ENCODE measurements at places on chromosomes 13 and 19.
A peak's percentile ranks its signal among the peaks of the same experiment; 100 is the strongest.

DNA sequence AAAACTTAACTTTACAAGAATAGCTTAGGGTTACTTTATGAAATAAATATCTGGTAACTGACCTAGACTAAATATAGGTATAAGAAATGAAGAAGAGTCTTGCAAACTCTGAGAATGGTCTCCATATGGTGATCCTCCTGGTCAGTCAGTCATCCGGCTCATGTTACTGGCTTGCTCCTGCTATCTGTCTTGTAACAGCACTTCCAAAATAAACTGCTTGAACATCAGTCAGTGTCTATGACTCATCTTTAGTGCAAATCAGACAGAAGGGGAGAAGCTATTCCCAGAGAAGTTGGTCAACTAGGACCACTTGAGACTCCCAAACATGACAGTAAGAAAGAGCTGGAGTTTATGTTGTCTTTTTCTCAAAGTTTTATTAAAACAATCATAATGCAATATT is 1550.9 kb downstream of the PCDH9 start:
- DNase-seq, result no peak

DNA sequence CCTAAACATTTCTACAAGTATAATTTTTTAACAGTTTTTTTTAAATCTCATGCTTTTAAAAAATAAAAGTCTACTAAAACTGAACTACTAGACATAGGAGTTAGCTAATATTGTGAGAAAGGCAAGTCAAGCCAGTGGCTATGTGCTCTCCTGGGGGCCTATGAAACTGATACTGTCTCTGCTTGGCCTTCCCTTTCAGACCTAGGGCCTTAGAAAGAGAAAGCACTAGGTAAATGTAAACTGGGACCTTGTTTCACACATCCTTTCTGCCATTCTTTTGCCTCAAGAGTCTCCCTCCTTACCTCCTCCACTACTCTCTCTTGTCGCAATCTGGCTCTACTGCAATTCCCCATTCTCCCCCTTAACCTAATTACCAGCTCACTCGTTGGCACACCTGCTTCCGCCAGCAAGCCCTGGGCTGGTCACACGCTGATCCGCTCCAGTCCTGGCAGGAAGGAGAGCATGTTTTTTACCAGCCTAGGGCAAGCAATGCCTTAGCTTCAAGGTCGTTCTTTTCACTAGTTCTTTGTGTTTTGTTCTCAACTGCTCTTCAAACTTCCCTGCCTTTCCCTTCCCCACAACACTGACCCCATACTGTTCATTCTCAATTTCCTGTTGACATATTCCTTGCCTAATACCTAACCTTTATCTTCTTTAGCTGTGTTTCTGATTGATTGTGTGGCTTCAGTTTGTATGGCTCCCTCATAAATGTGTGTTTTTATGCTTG is 23.1 kb downstream of the TBC1D4 start:
- no peak for DNase-seq

DNA sequence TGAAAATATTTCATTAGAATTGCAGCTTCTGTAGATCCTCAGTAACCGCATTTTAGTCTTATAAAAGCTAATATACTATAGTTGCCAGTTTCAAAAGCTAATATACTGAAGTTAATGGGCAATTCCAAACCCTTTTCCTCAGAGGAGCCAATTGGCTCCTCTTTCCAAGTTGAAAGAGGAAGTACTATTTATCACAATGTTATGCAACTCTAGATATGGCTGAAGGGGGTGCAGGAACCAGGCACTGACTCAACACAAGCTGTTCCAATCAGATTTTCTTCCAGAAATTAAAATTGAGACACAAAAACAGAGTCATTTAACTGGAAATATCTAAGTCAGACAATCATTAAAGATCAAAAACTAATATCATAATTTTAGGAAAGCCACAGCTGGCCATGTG is 258.9 kb downstream of the PCDH20 start:
- DNase-seq, result no peak

DNA sequence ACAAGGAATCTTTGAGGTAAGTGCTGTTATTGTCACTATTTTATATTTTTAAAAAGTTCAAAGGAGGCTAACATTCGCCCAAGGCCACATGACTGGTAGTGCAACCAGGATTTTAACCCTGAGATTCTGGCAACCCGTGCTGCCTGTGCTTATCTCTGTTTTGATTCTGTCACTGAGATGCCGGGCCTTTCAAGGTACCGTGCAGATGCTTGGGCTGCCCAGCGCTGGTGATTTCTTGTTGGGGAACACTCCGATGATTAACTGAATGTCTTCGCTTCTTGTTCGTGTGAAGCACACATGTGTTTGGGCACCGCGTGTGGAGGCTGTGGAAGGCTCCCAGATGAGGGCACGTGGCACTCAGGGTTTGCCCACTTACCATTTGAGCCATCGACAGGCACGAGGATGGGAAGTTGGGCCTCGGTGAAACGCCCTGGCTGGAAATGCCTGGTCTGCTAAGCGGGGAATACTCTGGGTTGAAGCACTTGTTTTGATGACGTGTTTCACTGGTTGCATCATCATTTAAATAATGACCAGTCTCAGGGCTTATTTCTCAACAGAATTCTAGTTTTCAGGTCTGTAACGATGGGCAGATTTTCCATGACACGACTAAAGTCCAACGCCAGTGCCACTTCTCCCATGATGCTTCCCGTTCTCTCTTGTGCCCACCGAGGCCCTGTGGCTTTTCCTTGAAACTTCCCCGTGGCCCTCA is 392.7 kb downstream of the FGF9 start:
- DNase-seq, result no peak

- DNase-seq, result peak; percentile 22
Observed at GRCh38 chr19:53195265-53195903, 2.2 kb upstream of the ZNF665 start.

DNA sequence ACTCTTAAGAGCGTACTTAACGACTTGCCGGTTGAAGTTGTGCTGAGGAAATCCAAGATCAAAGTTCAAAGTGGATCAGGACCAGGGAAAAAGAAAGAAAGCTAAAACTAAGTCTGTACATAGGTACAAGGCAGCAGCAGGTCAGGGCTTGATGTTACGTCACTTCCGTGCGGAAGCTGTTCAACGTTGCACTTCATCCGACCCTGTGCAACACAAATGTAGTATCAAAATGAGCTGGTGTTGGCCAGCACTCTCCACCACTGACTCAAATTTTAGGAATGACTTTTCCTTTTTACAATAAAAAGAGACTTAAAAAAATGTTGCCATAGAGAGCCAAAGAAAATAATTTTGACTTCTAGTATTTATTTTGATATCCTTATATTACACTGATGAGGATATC is 1315.4 kb downstream of the EFNB2 start:
- no peak for DNase-seq

DNA sequence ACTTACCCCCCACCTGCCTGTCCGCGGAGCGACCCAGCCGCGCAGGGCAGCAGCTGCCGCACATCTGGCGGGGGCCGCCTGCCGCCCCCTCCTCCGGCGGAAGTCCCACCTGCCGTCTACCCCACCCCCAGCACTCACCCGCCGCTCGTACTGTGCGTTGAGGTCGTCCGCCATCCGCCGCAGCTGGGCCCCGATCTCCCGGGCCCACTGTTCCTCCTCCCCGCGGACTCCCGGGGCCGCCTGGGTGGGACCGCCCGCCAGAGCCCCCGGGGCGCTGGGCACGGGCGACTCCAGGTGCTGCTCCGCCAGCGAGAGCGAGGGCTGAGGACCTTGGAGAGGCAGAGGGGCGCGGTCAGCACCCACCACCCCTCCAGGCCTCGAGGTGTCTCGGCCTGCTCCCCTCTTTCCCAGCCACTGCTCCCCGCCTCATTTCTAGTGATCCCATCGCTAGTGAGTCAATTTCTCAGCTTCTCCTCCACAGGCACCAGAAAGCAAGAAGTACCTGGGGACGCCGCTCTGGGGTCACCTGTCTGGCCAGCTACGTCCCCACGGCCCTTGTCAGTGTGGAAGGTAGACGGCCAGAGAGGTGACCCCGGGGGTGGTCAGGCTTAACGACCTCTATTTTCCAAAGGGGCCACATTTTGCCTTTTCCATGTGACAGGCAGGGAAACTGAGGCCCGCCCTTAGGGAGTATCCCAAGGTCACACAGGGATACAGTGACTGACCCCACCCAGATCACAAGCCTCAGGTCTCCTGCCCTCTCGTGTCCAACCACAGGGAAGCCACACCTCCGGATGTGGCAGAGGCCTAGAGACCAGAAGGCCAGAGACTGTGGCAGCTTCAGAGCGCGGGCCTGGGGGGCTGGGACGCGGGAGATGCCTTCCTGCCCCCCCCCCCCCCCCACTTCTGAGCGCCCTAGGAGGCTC is 4.3 kb downstream of the BBC3 start:
- peak; percentile 64 for DNase-seq

GRCh38 chr13:67299751-67300150 is 69.6 kb upstream of the PCDH9 start:
- DNase-seq, result no peak

- no peak for DNase-seq
Observed at GRCh38 chr19:10105509-10106099, 558 bp upstream of the PPAN start.

DNA sequence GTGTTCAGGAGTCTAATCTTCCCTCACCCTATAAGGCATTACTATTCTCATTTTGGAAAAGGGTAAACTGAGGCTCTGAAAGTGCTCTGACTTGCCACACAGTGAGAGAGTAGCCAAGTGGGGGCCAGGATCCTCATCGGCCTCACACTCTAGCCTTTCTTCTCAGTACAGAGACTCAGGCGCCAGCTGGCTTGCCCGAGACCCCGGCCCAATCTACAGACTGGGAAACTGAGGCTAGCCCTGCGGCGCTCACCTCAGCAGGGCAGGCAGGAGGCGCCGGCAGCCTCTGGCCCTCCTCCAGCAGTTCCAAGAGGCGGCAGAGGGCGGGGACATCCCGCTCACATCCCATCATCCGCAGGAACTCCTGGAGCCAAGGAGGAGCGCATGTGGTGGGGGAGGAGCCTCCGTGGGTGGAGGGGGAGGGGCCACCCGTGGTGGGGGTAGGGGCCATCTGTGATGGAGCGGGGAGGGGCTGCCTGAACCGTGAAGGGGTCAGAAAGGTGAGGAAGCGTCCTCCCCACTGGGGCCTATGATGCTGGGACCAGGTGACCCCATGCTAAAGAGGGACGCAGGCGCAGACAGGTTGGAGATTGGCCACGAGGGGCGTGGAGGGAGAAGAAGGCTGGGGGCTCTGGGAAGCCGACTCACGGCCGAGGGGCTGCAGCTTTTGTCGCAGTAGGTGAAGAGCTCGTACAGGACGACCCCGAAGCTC is 8.7 kb upstream of the INSL3 start:
- peak; percentile 32 for DNase-seq

GRCh38 chr19:33677745-33678426 is 56.1 kb downstream of the CHST8 start:
- no peak for DNase-seq

DNA sequence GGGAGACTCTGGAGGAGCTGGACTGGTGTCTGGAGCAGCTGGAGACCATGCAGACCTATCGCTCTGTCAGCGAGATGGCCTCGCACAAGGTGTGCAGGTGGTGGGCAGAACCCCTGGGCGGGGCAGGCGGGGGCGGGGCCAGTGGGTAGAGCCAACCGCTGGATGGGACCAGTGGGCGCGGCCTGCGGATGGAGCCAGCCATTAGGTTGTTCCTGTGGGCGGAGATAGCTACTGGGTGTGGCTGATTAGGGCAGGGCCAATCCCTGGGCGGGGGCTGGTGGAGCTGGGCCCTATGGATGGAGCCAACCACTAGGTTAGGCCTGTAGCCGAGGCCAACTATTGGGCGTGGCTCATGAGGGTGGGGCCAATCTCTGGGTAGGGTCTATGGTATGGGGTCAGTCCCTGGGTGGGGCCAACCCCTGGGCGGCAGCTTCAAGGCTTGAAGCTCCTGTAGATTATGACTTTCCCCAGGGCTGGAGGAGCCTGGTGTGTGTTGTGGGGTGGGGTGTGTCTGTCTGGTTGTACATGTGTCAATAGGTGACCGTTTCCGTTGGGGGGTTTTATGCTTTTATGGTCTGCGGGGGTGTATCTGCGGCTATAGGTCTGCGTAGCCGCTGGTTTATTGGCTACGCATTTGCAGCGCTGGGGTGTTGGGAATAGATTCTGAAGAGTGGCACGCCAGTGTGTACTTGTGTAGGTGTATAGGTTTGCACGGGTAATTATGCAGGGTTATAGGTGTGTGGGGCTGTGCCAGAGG is 30.7 kb downstream of the PDE4A start:
- DNase-seq, result no peak

DNA sequence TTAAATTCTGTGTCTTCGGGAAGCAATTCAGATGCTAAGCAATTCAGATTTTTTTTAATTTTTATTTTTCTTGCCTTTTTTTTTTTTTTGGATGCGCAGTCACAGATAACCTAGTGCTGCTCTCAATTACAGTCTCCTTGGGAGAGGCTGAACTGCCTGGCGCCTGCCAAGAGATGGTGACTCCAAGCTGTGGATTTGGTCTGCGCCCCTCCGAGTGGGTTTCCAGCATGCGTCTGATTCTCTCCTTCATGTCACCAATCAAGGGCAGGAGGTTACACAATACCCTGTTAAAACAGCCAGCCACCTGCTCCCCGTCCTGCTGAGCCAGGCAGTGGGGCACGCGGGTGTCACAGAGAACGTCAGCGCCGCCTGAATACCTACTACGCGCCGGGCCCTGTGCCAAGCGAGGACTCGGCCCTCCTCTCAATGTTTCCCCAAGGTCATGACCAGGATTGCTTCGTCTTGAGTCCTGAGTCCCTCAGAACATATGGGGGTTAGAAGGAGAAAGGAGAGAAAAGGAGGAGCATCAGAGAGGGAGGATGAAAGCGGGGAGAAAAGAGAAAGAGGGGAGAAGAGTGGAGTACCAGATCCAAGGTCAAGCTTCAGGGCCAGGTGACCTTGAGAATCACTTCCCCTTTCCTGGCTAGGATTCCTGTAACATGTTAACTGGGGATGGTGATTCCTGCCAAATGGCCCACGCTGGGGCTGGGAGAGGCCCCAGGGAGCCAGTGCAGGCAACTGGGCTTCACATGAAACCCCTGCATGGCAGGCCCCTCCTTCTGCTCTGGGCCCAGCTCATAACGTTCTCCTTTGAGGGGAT is 213.6 kb downstream of the URI1 start:
- DNase-seq, result no peak

- no peak for DNase-seq
Observed at GRCh38 chr19:13929340-13929739, 8.9 kb downstream of the PODNL1 start.

DNA sequence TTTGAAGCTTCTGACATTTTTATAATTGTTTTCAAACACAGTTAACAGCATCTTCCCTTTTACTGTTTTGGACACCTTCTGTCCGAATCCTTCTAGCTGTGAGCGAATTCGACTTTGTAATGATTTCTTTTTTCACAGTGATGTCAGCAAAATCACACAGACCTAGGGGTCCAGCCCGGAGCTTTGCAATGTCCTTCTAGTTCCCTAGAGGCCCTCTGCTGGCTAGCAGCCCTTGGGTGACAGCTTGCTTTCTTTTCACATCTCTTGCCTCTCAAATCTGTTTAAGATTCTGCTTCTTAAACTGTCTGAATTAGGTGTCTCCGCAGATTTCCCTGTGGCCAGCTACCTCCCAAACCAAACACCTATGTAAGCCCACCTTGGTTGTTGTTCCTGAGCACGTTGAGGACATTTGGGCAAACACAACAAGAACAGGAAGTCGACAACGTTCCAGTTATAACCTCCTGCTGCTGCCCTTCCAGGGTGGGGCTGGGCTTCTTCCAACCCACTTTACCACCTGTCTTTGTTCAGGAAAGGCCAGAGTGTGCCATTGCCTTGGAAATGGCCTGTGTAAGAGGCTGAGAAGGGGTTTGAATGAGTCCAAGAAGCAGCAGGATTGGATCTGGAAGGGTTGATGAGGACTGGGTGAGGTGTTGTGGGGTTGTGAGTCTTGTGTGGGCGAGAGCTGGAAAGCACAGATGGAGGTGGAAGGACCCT is 123.1 kb downstream of the ATP8A2 start:
- no peak for DNase-seq

- DNase-seq, result no peak
Observed at GRCh38 chr13:24503379-24503696, 9.2 kb downstream of the PARP4 start.

GRCh38 chr19:38190793-38191192 is 33.2 kb downstream of the DPF1 start:
- DNase-seq, result no peak
